ENCODE measurements at places on chromosomes 1 and 21. TPM values are rescaled to one million over a fixed set of nuclear protein-coding genes. Genes with fewer than 3 reads are reported as not detected.

The CLDN8 gene
- polyA plus RNA-seq: not detected

The TRIM58 gene
- 0.13 TPM for polyA plus RNA-seq

The AKR7A3 gene
- polyA plus RNA-seq: 0.54 TPM

The UBE2G2 gene
- polyA plus RNA-seq: 149 TPM

The FMN2 gene
- 7.2 TPM for polyA plus RNA-seq

The UMODL1 gene
- polyA plus RNA-seq: not detected

The NPR1 gene
- 0.05 TPM for polyA plus RNA-seq

The IGSF9 gene
- polyA plus RNA-seq: 0.86 TPM

The HSD17B7 gene
- polyA plus RNA-seq: 12.0 TPM

The C1orf56 gene
- polyA plus RNA-seq: 3.0 TPM

- H3K36me3 ChIP-seq: no peaks in the 10 kb centered on the region
- DNase-seq: no peak
- H3K4me1 ChIP-seq: peaks cover 8% of the 10 kb centered on the region
- H3K4me3 ChIP-seq: no peak overlapping the region
Observed at GRCh38 chr1:83746234-83746633, 252.7 kb downstream of the TTLL7 start.

GRCh38 chr1:203462878-203463277 is 12.7 kb upstream of the PRELP start:
- H3K27ac ChIP-seq: no peak overlapping the region
- H3K4me3 ChIP-seq: no peak overlapping the region
- H3K27me3 ChIP-seq: no peaks in the 10 kb centered on the region
- DNase-seq: no peak
- H3K4me1 ChIP-seq: peaks cover 8% of the 10 kb centered on the region
- no peaks in the 10 kb centered on the region for H3K36me3 ChIP-seq

- no peaks in the 10 kb centered on the region for H3K27me3 ChIP-seq
- H3K4me3 ChIP-seq: no peak overlapping the region
- H3K4me1 ChIP-seq: no peaks in the 10 kb centered on the region
- DNase-seq: peak; percentile 17
Observed at GRCh38 chr1:60655679-60656355, 426.5 kb upstream of the NFIA start.

DNA sequence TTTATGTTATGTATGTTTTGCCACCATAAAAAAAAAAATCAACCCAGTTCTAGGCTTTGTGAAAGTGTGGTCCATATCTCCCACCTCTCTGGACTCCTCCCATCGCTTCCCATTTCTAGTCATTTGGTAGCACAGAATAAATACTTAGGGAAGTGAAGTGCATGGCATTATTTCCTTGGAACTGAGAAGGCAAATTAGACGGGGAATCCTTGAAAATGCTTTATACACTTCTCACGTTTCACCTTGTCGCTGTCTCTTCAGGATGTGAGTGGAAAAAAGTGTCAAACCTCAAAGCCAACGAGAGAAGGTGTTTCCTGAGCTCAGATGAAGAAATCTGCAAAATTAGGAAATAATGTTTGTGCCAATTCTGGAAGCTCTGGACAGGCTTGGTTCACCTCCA is 209.9 kb downstream of the ATG4C start:
- H3K27ac ChIP-seq: no peak overlapping the region
- H3K36me3 ChIP-seq: no peaks in the 10 kb centered on the region
- no peak overlapping the region for H3K4me3 ChIP-seq
- no peaks in the 10 kb centered on the region for H3K27me3 ChIP-seq
- no peaks in the 10 kb centered on the region for H3K4me1 ChIP-seq

GRCh38 chr1:97507863-97508262 is 413.0 kb downstream of the DPYD start:
- H3K36me3 ChIP-seq: 0 out of 2 replicates have a peak, but pooled peaks cover 7% of the 10 kb centered on the region
- no peak overlapping the region for H3K4me3 ChIP-seq
- no peak overlapping the region for H3K27ac ChIP-seq
- H3K4me1 ChIP-seq: no peaks in the 10 kb centered on the region

DNA sequence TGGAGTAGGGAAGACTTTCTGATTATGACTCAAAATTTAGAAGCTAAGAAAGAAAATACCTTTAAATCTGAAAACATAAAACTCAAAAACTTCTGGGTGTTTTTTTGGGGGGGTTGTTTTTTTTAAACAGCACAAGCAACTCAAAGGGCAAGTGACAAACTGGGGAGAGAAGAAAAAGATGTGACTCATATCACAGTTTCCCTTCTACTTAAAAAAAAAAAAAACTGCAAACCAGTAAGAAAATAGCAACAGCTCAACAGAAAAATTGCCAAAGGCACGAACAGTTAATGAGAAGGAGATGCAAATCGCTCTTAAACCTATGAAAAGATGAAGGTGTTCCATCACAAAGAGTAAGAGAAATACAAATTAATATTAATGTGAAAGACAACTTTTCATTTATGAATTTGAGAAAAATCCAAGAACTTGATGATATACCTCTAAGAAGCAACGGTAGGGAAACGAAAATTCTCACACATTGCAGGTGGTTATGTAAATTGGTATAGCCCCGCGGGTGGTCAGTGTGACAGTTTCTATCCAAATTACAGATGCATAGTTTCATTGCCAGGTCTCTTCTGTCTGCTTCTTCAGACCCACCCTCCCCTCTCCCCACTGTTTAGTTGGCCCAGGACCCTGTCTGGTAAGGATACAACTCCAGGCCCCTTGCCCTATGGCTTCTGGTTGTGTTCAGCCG is 9.0 kb downstream of the IFNAR2 start:
- H3K27ac ChIP-seq: no peak overlapping the region
- H3K4me1 ChIP-seq: no peaks in the 10 kb centered on the region
- no peak overlapping the region for H3K4me3 ChIP-seq
- no peak for DNase-seq
- no peaks in the 10 kb centered on the region for H3K27me3 ChIP-seq
- no peaks in the 10 kb centered on the region for H3K36me3 ChIP-seq

DNA sequence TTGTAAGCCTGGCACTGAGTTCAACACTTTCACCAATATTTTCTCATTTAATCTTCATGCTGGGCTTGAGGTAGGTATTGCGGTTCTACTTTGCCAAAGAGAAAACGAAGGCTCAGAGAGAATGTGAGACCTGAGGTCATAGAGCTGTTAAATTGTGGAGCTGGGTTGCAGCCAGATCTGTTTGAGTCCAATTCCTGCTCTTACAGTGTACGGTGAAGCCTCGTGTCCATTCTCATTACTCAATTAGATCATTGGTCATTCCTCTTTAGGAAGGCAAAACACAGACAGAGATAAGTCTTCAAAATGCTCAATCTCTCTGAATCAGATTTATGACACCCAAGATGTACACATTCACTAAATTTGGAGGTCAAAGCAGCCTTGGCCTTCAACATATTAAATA is 559.0 kb upstream of the DAB1 start:
- no peak overlapping the region for H3K27ac ChIP-seq
- no peaks in the 10 kb centered on the region for H3K27me3 ChIP-seq
- DNase-seq: no peak

GRCh38 chr1:198845851-198846250 is 207.0 kb downstream of the PTPRC start:
- H3K27ac ChIP-seq: no peak overlapping the region
- H3K27me3 ChIP-seq: no peaks in the 10 kb centered on the region
- peaks cover 2% of the 10 kb centered on the region for H3K36me3 ChIP-seq
- DNase-seq: no peak

- H3K36me3 ChIP-seq: 0 out of 2 replicates have a peak, but pooled peaks cover 2% of the 10 kb centered on the region
- H3K27ac ChIP-seq: no peak overlapping the region
- DNase-seq: no peak
- H3K4me3 ChIP-seq: no peak overlapping the region
- H3K4me1 ChIP-seq: no peaks in the 10 kb centered on the region
Observed at GRCh38 chr1:173405834-173406233, 71.3 kb upstream of the PRDX6 start.

DNA sequence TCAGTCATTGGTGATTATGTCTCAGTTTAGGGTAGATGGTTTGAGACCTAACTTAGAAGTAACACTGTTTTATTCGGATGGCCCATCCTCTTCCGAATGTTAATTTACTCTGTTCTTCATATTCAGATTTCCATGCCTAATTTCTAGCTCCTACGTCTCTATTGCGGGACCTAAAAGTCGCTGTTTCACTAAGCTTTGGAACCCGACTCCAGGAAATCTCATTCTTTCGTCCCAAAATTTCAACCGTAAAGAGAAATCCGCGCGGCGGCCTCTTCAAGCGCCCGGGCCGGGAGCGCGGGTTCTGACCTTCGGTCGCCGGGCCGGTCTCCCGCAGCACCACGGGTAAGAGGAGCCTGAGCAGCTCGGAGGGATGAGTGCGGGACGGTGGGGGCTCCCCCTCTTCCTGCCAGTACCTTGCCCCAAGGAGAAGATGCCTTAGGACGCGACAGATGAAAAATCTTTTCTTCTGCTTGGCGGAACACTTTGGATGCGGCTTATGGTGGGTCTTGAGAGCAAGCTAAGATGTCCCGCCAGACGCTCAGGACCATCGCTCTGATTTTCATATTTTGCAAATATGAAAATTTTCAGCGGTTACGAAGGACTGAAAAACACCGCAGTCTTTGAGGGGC is 128.7 kb downstream of the PPIAL4G start:
- peaks cover 25% of the 10 kb centered on the region for H3K27me3 ChIP-seq
- no peak overlapping the region for H3K27ac ChIP-seq
- no peaks in the 10 kb centered on the region for H3K4me1 ChIP-seq
- H3K36me3 ChIP-seq: no peaks in the 10 kb centered on the region
- no peak for DNase-seq

DNA sequence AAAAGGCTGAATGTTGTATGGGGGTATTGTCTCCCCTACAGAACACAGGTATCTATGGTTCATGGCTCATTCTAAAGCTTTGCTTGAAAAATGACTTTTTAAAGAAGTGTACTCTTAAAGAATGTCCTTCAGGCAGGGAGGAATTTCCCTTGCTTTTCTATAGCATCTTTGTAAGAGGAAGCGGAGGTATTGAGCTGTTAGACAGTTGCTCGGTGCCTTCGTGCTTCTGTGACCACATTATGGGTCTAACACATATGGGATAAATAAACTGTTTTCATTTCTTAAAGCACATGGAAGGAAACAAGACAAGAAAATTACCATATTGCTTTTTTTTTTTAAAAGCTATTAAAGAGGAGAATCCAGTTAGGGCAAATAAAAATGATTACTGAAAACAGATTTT is 182.9 kb downstream of the NTNG1 start:
- no peak overlapping the region for H3K27ac ChIP-seq
- no peaks in the 10 kb centered on the region for H3K27me3 ChIP-seq
- peaks cover 7% of the 10 kb centered on the region for H3K4me1 ChIP-seq
- DNase-seq: no peak

GRCh38 chr1:65255035-65255655 is 54.2 kb upstream of the DNAJC6 start:
- H3K36me3 ChIP-seq: no peaks in the 10 kb centered on the region
- peak overlapping the region; percentile 86 for H3K27ac ChIP-seq
- DNase-seq: peak; percentile 40

DNA sequence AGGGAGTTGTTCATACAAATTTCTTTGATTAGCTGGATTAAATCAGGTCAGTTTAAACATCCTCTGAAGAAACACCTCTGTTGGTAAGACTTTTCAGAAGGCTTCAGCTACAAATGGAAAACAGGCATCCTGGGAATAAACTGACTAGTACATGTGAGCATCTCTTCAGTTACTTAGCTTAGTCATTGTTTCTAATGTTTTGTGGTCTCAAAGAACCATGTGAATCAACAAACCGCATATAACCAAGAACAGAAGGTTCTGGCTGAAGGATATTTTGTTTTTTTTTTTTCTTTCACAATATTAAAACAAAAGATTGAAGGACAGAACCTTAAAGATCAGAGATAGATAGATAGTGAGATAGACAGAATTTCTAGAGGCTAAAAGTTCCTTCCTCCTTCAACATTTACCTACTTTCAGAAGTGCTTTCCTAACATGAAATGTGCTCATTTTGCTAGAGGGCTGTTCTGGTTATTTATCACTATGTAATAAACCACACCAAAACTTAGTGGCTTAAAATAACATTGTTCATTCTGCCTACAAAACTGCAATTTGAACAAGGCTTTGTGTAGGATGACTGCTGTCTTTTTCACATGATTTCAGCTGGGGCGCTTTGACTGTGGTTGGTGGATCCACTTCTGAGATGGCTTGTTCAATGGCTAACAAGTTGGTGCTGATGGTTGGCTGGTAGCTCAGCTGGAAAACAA is 119.8 kb upstream of the PTGFR start:
- H3K4me3 ChIP-seq: no peak overlapping the region
- H3K36me3 ChIP-seq: no peaks in the 10 kb centered on the region
- H3K27me3 ChIP-seq: no peaks in the 10 kb centered on the region
- H3K27ac ChIP-seq: peak overlapping the region; percentile 59

DNA sequence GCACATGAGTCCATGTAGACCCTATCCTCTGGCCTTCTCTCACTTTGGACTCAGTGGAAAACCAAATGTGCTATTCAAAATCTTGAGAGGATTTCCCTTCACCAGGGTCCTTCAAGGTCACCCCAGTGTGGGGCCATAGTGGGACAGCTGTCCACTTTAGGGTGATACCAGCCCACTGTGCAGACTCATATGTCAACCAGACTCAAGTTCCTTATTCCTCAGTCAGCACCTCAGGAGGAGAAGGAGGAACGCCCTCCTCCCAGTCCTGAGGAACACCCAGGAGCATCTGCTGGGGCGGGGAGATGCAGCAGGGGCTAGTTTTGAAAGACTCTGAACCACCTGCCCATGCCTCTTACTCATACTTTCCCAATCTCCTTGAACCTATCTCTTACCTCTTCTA is 340.9 kb downstream of the MATN1 start:
- H3K27ac ChIP-seq: no peak overlapping the region
- peaks cover 11% of the 10 kb centered on the region for H3K4me1 ChIP-seq
- DNase-seq: no peak
- no peaks in the 10 kb centered on the region for H3K27me3 ChIP-seq

Data from SK-N-SH (cell line).